ENCODE measurements at places on chromosomes 12 and 14. TPM values are rescaled to one million over a fixed set of nuclear protein-coding genes. Genes with fewer than 3 reads are reported as not detected.

Gene P2RX2
- total RNA-seq = 0.76 TPM

Gene BMP4
- 8.7 TPM for total RNA-seq

Gene CSRP2
- total RNA-seq = 16.8 TPM

Gene LAG3
- total RNA-seq = 0.46 TPM

Gene VCPKMT
- 6.6 TPM for total RNA-seq

Gene GLTP
- 49.3 TPM for total RNA-seq

DNA sequence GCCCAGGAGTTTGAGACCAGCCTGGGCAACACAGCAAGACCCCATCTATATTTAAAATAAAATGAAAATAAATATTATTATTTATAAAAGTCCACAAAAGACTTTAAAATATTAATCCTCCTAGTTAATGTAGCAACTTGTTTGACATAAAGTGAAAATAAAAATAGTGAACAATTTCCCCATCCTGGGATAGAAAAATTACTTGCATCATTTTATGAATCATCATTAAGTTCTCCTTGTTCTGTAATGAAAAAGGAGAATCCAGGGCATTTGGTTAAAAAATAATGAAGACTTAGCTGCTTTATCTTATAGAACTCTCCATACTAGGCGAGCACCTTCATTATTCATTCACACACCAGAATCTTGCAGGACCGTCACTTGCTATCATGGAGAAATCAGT, 66.1 kb downstream of the ELK3 start:
- no peak for DNase-seq

- no peak for DNase-seq
Measured at GRCh38 chr12:23209793-23210192, 584.8 kb downstream of the ETNK1 start.

DNA sequence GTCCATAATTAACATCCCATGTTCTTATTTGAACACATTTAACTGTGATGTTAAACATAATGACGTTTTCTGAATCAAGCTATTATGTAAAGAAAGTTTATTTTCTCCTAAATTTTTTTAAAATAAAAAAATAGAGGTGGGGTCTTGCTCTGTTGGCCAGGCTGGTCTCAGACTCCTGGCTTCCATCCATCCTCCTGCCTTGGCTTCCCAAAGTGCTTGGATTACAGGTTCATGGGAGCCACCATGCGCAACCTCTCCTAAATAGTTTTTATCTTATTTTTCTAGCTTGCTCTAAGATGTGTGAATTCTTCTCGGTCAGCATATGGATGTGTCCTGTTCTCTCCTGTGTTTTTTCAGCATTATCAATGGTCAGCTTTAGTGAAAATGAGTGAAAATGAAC, 3.2 kb downstream of the RAD9B start:
- no peak for DNase-seq

- DNase-seq = no peak
Measured at GRCh38 chr14:51901475-51902024, 41.1 kb downstream of the GNG2 start.

- peak; percentile 24 for DNase-seq
Measured at GRCh38 chr12:71216725-71217579, 59.2 kb upstream of the TSPAN8 start.

DNA sequence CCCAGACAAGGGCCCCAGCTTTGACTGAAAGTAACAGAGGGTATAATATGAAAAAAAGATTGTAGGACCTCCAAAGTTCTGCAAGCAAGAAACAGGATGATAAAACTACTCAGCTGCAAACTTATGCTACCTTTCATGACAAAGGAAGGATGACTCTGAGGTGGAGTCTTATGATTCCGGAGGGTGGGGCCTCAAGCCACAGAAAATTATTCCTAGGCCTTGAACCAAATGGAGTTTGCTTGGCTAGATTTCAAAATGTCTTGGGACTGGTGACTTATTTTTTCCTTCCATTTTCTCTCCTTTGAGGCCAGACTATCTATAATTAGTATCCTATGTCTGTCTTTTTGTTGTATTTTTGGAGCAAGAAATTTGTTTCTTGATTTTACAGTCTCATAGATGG, 336.4 kb downstream of the LRIG3 start:
- DNase-seq = no peak

- no peak for DNase-seq
Measured at GRCh38 chr12:6382371-6382770, 1.6 kb upstream of the LTBR start.

DNA sequence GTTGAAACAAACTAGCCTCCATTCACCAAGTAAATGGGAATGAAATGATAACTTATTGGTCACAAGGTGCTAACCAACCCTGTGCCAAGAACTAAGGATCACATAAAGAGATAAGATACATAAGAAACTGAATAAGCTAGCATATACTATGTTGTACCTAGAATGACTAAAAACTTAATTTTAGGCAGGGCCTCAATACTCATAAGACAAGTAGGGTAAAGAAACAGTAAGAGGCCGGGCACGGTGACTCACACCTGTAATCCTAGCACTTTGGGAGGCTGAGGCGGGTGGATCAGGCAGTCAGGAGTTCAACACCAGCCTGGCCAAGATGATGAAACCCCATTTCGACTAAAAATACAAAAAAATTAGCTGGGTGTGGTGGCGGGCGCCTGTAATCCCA, 17.7 kb downstream of the GDF11 start:
- no peak for DNase-seq

DNA sequence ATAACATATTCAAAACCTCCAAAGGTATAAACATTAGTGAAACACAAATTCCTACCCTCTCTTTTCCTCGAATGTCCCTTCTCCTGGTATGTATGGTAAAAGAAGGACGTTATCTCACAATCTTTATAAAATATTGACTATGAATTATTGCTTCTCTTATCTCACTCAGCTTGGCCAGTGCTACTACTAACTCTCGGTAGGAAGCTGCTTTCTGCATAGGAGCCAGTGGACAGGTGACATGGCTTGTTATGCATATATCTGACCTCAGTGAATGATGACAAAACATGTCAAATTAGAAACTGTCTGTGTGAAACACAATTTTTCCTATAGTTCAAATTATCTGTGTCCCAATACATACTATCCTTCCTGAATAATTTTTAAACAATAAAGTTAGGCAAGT, 48.5 kb upstream of the FLRT2 start:
- no peak for DNase-seq

DNA sequence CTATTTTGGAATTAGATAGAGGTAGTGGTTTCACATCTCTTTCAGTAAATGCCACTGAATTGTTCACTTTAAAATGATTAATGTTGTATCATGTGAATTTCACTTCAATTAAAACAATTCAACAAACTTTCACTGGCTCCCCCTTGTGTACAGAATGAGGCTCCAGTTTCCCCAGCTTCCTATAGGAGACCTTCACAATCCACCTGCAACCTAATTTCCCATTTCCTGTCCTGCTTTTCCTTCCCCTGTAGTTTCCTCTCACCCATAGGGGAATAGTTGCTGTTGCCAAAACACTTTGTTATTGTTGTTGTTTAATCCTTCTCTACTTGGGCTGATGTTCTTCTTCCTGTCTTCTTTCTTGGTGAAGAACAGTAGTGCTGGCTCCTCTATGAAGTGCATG, 59.8 kb downstream of the NPAS3 start:
- no peak for DNase-seq

DNA sequence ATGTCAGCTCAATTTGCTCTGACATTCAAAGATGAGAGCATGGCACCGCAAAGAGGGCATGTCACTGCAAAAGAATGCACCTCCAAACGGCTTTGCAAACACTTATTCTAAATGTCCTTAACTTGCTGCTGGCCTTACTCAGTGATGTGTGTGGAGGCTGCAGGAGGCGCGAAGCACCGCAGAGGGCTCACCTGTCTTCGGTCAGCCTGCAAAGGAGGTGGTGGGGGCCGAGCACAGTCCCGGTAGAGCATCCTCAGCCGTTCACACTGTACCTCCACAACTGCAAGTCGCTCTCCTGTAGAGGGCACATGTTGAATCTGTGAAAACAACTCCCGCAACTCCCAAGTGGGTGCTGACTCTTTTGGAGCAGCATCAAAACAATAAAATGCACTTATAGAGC, 93.8 kb downstream of the TRAFD1 start:
- DNase-seq = no peak

GRCh38 chr12:13539051-13539450, 342.5 kb downstream of the EMP1 start:
- DNase-seq = no peak
